HuH-7 (cell line): ENCODE measurements at places on chromosomes 7 and 10.

GRCh38 chr7:30251708-30252329 is 32.6 kb upstream of the ZNRF2 start:
- no peak for DNase-seq

DNA sequence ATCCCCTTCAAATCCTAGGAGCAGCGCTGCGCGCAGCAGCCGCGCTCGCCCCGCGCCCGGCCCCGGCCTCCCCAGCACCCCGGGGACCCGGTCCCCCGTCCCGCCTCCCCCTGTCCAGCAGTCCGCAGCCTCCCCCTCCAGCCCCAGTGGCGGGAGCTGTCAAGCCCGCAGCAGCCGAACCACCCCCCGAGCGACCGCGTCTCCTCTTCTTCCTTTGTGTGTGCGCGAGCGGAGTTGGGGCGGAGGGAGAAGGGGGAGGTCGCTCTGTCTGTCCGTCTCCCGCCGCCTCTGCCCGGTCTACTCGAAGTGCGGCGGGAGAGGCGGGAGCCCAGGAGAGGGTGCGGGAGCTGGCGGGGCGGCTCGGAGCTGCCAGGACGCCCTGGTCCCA is 375 bp upstream of the CHN2 start:
- peak; percentile 40 for DNase-seq

DNA sequence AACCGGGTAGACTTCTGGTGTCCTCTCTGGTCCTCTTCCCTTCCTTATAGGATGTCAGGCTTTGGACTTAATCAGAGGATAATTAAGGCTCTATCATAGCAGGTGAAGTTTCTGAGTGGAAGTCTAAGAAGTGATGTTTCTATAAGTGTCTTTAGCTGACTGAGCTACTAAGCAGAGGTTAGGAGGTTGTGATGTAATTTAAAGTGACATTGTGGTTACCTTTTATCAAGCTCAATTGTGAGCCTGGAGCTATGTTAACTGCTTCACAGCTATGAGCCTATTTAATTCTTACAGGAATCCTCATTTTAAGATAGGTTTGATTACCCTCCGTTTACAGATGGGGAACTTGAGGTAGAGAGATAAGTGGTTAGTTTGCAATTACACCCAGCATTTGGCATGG is 365.1 kb downstream of the AUTS2 start:
- DNase-seq: no peak

DNA sequence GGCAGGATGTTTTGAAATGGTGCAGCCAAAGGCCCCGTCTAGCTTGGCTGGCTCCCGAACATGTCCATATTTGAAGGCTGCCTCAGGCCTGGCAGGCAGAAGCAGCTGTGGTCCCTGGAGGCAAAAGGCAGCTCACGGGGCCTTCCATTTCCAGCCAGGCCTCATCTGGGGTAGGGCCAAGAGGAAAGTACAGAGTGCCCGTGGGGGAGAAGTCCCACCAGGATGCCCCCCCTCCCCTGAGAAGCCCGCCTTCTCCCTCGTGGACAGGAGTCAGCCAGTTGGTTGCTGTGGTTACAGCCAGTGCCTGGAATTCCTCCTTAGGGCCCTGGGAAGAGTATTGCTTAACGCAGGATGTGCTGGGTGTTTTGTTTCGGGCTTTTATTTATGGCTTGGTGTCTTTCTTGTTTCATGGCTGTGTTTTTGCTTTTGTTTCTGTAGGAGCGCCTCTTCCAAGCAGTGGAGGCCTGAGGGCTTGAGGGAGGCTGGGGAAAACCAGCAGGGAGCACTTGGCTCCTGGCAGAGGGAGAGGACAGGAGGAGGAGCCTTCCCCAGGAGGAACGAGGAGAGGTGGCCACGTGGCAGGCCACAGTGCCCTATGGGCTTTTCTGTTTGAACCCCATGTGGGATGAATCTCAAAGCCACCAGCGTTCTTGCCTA is 45.4 kb downstream of the CHST3 start:
- DNase-seq: no peak

DNA sequence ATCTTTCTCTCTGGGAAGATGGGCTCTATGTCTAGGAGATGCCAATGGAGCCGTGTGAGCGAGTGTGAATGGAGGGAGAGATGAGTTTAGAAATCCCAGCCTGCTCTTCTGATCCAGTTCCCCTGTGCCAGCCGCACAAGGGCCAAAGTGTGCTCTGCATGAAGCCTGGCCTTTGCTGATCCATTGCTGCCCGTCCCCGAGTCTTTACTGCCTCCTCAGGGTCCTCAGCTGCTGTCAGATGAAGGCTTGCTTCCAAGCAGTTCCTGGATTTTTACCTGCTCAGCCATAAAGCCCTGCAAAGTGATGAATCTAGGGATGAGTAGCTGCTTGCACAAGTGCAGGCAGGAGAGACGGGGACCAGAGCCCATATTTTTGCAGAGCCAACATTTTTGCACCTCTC is 115.9 kb downstream of the ZMIZ1 start:
- DNase-seq: no peak

DNA sequence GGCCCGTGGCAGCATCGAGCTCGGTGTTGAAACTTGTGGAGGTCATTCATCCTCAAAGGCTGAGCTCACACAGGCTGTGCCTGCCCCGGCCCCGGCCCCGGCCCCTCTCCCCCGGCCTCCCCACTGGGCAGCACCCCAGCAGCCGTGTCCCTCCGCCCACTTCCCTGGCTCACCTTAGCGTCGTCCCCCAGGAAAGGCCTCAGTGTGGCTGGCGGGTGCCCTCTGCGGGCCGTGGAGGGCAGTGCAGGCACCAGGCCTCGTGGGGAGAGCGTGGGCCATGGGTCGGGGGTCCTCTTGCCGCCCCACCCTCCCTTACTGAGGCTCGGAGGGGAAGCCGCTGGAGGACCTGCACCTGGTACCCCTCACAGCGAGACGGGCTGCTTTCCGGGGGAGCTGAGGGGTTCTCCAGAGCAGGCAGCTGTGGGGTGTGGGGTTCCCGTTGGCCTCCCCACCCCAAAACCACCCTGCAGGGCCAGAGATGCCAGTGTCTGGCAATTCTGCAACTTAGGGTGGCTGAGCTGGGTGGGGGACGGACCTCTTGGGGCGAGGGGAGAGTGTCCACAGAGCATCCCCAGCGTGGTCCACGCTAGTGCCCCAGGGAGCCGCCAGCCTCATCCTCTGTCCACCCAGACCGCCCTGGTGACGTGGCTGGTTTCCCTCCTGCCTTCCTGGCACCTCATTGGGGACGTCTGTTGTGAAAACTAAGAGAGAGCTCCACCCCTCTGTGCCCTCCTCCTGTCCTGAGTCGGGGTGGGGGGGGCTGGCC is 44.2 kb upstream of the DPYSL4 start:
- DNase-seq: peak; percentile 94

DNA sequence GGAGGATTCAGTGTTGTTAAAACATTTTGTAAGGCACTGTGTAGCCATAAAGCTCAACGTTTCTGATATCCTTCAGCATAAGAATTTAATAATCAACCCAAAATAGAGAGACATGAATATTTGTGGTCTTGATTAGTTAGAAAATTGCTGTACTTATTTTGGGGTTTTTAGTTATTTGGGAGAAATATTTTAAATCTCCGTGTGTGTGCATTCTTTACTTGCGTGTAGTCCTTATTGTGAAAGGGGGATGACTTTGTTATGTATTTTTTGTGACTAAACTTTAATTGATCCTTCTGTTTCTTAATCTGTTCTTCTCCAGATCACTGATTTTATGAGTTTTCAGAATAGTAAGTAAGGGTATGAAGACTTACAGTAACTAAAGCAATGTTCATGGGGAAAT is 81.2 kb downstream of the ZNRF2 start:
- no peak for DNase-seq

- no peak for DNase-seq
Observed at GRCh38 chr10:88831709-88832108, 19.9 kb downstream of the ANKRD22 start.

GRCh38 chr10:111747751-111748150 is 435.8 kb downstream of the GPAM start:
- DNase-seq: no peak

DNA sequence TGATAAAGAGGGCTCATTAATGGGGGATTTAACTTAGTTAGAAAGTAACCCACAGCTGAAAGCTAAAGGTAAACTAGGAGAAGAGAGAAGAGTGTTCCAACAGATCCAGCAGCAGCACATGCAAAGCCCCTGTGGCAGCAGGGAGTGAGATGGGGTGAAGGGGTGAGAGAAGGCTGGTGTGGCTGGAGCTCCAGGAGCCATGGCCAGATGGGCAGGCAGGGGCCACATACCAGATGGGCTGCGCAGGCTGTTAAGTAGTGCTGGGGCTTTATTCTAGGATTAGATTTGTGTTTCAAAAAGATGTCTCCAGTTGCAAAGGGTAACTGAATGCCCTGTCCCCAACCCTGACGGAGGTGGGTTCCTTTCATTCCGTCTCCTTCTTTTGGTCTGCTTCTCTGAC is 33.2 kb downstream of the HIF1AN start:
- DNase-seq: no peak

DNA sequence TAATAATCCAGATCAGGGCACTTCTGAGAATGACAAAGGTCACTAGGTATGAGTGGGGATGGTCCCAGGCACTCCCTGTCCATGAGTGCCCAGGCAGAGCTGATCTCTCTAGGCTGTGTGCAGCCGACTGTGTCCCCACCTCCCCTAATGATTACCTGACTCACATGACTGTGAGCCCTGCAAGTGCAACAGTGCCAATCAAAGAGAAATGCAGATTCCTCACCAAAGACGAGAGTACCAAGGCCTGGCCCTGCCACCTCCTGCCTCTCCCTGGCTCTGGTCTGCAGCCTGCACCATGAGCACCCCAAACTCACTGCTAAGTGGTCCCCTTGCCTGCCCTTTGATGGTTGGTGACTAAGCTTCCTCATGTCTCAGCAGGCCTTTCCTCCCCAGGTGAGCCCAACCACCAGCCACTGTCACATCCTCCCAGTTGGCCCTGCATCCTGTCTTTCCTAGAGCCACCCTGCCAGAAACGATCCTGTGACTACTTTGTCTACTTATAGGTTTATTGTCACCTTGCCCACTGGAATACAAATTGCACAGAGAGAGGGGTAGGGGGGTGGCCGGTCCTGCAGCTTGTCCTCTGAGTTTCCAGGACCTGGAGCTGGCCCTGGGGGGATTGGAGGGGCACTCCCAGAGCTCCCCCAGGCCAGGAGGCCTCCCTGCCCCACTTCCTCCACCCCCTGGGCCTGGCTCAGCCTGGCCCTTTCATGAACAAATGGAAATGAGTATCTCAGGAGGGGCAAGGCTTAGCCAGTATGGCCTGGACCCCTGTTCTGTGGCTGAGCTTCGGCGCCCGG is 22.4 kb upstream of the GDF10 start:
- no peak for DNase-seq

DNA sequence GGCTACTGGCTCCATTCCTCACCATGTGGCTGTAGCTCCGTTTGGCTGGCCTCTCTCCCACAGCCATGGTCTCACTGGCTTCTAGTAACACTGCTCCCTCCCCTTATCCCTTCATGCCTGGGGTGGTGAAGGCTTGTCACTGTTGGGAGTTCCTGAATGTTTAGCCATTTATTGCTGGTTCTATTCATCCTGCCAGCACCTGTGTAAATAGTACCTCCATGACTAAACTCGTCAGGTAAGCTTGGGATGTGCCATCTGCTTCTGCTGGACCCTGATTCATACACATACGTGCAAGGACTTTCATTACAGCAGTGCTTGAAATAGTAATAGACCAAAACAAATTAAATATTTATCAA is 61.6 kb downstream of the CCDC71L start:
- DNase-seq: no peak

GRCh38 chr7:3942816-3943745 is 642.0 kb downstream of the SDK1 start:
- no peak for DNase-seq

DNA sequence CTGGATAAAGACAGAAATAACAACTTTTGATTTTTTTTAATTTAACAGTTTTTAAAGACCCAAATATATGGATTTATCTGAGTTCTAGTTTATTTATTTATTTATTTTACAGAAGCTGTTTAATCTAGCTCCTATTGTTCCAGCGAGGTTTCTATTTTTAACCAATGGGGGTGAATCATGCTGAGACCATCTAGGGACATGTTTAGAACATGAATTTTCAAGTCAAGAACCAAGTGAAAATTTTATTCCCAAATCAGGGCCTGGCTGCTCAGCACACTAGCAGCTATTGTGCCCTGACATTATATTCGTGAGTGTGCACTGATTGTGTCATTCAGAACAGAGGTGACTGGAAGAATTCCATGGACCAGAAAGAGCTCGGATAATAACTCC is 24.6 kb upstream of the MPP7 start:
- DNase-seq: no peak
